Stimulated activated CD8-positive, alpha-beta memory T cell treated with anti-CD3 and anti-CD28 coated beads, Interleukin-7, amount 100 ng/mL, for 24 hours (primary cell): ENCODE measurements at places on chromosomes 4 and X.

DNA sequence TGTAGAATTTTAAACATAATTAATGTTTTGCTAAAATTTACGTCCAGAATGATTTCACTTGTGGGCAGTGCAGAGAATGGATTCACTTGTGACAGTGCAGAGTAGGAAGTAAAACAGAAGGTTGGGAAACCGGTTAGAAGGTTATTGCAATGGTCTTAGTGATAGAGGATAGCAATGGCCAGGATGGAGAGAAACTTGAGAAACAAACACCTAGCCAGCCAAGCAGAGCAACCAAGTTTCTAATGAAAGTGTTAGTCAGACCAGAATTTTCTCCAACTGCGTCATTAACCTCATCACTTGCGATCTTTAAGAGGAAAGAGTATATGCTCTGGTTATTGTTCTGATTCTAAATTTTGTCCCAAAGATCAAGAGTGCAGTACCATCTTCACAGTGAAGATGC, 50.0 kb upstream of the TBC1D9 start:
- no peak for DNase-seq

DNA sequence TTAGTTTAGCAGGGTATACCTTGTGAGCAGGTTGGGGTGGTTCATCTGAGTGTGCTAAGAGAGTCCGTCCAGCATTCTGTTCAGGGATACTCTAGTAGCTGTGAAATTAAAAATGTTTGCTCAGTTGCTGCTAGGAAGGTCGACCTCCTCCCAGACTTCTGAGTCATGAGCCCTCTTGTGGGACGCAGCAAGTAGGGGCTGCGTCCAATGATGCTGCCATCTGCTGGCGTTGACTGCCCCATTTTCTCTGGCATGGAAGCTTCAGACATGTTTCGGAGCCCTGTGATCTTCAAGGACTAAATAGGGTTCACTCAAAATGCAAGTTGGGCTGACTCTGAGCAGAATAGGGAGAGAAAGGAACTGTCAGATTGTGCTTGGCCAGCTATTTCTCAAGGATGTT, 201.0 kb upstream of the ARSJ start:
- DNase-seq: no peak

GRCh38 chrX:15903186-15903681, 48.6 kb upstream of the AP1S2 start:
- DNase-seq: no peak

DNA sequence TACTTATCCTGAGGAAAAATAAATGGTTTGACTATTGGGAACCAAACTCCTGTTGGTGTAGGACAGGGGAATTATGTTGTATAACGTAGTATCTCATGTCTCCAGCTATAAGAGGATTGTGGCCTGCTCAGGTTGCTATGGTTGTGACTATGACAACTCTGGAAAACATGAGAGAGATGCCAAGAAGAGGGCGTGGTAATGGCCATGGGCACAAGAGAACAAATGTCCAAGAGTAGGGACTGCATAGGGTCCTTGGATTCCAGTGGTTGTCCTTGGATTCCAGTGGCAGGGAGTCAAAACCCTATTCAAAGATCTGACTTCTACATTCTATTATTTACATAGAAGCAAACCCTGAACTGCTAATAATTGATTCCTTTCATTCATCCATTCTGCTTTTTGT, 6.8 kb upstream of the MOB1B start:
- DNase-seq: no peak
